ENCODE measurements at places on chromosomes 2 and 18.

- DNase-seq: no peak
These were observed 58.0 kb upstream of the ZNF236 start for GRCh38 chr18:76764291-76764901.

DNA sequence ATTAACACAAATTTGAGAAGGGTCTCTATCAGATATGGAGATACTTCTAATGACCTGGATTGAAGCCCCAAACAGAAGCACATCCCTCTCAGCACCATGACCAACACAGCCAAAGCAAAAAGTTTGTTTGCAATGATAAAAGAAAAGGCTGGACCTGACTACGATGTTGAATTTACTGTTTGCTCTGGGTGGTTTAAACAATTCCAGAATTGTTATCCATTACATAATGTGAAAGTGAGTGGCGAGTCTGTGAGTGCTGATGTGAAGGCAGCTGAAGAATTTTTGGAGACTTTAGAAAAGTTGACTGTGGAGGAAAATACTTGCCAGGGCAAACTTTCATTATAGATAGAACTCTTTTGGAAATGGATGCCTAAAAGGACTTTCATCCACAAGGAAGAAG lies 17.4 kb upstream of the DLX2 start:
- no peak for DNase-seq

- DNase-seq: no peak
These were observed 68.2 kb downstream of the OTX1 start for GRCh38 chr2:63118821-63119220.

DNA sequence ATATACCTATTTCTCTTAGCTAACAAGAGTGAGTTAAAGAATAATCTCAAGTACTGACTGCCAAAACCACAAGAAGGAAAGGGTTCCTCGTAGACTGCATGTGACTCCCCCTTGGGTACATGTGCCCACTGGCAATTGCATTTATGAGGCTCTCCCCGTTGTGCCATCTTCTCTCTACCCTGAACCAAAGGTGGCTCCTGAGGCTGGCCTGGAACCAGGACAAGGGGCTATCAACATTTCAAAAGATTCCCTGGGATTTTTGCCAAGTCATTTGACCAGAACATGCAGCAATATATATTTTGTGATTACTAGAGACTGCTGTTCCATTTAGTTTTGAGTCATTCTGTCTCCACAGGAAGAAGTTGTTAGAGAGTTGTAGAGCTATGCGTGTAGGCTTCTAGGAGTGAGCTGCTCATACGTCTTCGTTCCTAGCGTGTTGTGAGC lies 45.8 kb downstream of the LAMA3 start:
- DNase-seq: no peak

GRCh38 chr18:59911600-59911999 lies 11.8 kb downstream of the PMAIP1 start:
- DNase-seq: no peak

DNA sequence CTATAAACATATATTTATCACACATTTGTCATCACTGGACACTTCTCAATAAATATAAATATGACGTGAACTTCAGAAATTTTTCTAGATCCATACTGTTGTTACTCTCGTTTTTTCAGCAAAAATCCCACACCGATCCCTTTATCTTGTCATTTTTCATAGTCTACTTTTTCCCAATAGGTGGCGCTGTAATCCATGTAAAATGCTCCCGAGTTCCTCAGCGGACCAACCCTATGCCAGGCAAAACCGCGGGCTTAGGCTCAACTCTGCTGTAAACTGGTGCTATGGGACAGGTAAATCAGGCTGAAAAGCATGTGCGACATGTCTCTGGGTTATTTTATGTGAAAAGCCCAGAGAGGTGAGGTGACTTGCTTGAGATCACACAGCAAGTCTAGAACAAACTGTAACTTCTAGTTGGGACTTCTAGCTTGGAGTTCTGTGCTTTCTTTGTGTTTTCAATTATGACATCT lies 104.0 kb downstream of the COBLL1 start:
- no peak for DNase-seq

DNA sequence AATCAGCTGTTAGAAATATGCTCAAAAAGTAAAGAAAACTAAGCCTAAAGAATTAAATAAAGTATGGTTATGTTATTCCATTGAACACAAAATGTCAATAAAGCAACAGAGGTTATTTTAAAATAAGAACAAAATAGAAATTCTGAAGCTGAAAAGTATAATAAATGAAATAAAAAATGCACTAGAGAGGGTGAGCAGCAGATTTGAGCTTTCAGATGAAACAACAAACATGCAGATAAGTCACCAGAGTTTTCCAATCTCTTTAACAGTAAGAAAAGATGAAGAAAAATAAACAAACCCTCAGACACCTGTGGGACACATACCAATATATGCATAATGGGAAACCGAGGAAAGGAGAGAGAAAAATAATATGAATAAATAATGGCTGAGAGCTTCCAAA lies 70.3 kb upstream of the SLC9A2 start:
- DNase-seq: no peak

DNA sequence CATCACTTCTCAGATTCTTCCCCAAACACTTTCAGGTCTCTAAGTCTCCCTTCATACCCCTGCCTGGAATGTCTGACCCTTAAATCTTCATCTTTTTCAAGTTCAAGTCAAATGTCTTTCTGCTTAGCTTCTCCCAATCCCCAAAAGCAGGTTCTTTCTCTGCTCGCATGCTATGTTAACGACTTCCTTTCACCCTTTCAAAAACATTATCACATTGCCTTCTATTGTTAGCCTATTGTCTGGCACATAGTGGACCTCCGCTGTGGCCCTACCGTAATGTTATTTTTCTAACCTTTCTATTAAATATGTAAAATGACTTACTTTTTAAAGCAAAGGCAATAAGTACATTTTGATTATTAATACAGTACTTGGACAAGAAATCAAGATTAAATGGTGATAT lies 2.2 kb downstream of the CDKL4 start:
- DNase-seq: no peak

DNA sequence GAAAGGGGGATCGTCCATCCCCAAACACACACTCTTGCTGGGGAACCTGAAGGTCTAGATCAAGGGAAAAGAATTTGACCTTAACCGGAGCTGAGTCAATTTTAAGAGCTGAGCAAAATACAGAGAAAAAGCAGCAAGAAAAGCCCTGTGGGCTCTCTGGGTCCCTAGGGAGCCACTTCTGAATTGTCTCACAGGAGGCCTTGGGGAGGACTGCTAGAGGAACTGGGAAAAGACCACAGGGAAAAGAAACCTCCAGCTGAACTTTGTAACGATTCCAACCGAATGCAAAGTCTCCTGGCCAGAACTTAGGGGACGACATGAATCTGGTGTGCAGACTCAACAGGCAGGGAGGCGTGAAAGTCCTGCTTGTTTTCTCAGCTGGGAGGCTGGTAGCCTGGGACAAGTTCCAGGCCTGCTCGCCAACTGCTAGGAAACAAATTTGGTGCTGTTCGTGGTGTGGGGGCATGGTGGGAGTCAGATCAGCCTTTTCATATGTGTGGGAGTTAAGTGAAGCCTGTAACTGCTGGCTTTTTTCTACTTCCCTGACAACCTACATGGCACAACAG lies 644.6 kb upstream of the CNTNAP5 start:
- no peak for DNase-seq

- no peak for DNase-seq
These were observed 56.1 kb upstream of the SLC35G4 start for GRCh38 chr18:11553098-11553940.

DNA sequence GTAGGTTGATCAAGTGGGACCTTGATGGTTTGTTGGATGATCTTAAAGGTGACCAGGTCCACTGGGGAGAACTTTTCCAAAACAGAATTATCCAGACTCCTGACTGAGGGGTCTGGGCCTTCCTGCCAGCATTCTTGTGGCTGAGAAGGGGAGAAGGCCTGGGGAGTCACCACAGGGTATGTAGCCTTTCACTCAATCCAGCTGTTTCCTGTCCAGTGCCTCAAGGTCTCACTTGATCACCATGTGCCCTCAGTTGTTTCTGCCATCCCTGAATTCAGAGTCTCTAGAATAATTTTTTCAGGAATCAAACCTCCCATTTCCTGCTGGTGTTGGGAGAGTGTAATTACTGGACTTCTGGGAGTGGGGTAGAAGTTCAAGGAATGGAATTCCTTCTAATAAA lies 54.4 kb upstream of the TANC1 start:
- DNase-seq: no peak

DNA sequence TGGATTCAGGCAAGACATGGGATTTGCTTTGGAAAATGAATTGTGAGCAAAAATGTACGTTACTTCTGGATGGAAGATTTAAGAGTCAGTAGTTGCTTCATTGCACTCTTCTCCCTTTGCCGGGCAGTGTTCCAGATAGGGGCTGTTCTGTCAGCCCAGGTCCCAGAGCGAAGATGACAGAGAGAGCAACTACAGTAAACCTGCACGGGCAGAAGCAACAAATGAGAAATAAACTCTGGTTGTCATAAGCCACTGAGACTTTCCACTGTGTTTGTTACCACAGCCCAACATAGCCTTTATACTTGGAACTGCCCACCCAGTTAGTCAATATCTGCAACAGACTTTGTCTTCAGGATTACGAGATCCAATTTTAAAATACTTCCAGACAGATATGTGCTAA lies 83.3 kb downstream of the CACNB4 start:
- no peak for DNase-seq

GRCh38 chr2:58540681-58541080 lies 299.6 kb upstream of the FANCL start:
- DNase-seq: no peak

- DNase-seq: no peak
These were observed 27.6 kb upstream of the MSTN start for GRCh38 chr2:190090148-190090547.

DNA sequence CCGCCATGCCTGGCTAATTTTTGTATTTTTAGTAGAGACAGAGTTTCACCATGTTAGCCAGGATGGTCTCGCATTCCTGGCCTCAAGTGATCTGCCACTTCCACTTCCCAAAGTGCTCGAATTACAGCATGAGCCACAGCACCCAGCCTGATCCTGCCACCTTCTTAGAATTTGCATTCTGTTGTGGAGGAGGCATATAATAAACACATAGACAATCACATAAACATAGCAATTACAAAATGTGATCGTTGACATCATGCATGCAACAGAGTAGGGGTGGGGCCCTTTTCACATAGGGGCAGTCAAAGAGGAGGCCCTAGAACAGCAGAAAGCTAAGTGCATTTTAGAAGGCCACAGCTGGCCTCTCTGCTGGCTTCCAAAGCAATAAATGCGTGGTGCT lies 39.9 kb upstream of the TSPYL6 start:
- DNase-seq: no peak

DNA sequence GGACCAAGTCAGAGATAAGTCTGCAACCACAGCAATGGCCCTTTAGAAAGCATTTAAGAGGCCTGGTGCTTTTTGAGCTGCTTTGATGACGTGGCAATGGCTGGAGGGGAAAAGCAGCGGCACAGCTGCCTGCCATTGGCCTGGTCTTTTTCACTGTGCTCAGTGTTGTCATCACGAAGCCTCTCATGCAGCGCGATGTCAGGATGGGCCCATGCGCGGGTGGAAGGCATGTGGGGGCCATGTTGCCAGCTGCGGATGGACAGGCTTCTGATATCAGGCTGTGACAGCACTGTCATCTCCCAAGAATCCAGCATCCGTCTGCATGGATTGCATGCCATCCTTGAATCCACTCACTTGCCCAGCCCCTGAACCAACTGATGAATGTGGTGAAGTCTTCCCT lies 204.5 kb downstream of the ACKR3 start:
- DNase-seq: no peak

- DNase-seq: no peak
These were observed 28.3 kb upstream of the STARD7 start for GRCh38 chr2:96236882-96237281.

DNA sequence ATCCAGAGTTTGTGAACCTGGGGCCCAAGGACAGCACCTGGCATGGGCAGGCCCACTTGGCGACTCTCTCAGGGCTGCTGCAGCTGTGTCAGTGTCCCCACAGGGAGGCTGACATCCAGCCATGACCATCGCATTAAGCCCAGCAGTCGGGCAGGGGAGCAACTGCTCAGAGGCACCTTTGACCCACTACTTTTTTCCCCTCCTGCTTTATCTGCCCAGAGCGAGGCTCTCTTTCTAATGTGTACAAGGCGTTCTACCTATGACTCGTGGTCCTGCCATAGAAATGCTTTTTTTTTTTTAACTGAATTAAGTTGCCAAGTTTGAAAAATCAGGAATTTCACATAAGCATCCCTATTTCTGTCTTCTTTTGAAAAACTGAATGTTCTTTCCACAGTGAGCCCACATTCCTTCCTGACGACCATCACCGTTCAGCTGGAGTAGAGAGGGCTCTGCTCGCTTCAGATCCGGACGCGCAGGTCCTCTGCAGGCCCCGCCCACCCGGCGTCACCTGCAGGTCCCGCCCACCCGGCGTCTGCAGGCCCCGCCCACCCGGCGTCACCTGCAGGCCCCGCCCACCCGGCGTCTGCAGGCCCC lies 403 bp upstream of the CLUL1 start:
- no peak for DNase-seq

- DNase-seq: no peak
These were observed 20.1 kb downstream of the OTOF start for GRCh38 chr2:26457695-26458364.

- no peak for DNase-seq
These were observed 72.1 kb downstream of the ASB1 start for GRCh38 chr2:238498691-238499295.

DNA sequence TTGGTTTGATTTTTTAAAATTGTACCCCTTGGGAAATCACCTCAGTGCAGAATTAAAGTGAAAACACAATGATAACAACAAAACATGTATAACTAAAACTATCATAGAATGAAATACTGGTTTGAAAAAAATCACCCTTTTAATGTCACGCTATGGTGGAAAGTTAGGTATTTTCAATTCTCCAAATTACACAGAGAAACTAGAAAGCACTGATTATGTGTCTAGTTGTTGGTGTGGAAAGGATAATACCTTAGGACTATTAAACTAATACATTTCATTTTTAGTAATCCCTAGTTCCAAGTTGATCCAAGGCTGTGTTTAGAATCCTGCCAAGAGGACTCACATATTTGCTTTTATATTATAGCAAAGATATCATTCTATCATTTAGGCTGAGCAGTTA lies 71.2 kb downstream of the NUP35 start:
- no peak for DNase-seq

GRCh38 chr2:115549611-115550130 lies 1107.2 kb downstream of the DPP10 start:
- DNase-seq: no peak

- DNase-seq: no peak
These were observed 167.9 kb downstream of the NCKAP5 start for GRCh38 chr2:133400411-133400810.

DNA sequence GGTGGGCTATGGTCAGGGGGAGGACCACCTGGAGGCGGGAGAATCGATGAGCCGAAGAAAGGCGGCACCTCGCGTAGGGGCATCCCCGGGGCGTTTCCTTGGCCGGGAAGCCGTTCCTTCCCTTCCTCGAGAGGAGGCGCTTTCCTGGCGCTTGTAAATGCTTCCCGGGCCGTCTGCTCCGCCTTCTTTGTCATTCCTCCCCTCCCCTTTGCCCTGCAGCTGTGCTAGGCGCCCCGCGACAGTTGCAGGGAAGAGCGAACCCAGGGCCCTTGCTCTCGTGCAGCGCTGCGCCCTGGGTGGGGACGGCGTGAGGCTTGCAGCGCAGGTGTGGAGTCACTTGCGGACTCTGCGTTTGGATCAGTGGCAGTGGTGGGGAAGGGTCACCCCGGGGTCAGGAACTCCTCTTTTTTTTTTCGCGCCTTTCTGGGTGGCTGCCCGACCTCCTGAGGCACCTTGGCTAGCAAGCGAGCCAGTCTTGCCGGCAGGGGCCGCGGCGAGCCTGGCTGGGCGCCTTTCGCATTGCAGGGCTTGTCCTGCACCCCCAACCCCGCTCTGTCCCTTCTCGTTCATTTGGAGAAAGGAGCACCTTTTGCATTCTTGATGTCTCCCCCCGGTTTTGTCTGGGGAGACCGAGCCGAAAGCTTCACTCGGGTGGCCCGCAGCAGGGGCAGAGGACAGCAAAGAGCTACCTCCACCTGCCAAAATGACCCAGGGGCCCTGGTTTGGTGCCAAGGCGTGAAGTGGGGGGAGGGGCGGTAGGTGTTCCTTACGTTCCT lies 858 bp downstream of the KCNS3 start:
- DNase-seq: no peak

Measured in effector CD4-positive, alpha-beta T cell (primary cell).